ENCODE measurements at places on chromosomes 1 and 21.
A peak's percentile ranks its signal among the peaks of the same experiment; 100 is the strongest.

DNA sequence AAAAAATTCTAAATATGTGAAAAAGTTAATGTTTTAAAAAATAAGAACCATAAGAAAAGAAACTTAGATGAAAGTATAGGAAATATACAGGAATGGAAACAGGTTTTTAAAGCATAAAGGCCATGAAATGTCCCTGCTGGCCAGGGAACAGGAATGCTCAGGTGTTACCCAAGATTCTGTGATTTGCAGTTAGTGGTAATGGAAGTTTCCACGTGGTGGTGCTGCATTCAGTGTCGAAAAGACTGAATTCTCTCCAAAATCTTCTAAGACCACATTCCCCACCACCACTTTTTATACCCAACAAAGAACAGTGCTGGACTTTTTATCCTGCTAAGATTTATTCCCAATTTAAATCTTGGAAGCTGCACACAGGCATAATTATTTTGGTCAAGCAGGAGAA, 126.2 kb downstream of the PRRX1 start:
- DNase-seq = no peak

DNA sequence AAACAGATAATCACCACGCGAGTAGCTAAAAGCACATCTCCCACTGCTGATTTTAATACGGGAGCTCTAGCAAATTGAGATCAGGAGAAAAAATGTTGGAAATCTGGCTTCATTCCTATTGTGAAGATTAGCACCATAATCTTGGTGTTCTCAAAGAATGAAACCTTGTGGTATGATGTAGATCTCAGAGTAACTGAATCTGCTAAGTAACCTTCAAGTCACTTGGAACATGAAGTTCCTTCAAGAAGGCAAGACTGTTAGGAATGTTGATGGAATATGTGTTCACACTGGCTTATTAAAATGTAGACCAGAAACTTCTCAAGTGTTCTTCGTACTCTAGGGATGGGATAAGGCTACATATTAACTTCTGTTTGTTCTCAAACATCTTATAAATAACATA, 117.4 kb upstream of the CHRM3 start:
- DNase-seq = no peak

DNA sequence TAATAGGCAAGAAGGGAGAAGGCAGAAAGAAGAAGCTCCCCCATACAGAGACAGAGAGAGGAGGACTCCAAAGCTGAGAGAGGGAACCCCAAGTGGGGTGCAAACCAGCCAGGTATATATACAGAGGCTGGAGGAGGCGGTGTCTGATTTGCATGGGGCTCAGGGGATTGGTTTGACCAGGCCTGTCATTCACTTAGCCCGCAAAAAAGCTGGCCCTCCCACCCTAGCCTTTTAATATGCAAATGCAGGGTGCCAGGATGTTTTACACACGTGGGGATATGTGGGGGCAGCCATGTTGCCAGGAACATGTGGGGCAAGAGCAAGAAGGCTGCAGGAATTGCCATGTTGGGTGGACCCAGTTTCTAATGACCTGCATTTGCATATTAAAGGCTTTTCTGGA, 37.0 kb upstream of the TENT5B start:
- DNase-seq = no peak

DNA sequence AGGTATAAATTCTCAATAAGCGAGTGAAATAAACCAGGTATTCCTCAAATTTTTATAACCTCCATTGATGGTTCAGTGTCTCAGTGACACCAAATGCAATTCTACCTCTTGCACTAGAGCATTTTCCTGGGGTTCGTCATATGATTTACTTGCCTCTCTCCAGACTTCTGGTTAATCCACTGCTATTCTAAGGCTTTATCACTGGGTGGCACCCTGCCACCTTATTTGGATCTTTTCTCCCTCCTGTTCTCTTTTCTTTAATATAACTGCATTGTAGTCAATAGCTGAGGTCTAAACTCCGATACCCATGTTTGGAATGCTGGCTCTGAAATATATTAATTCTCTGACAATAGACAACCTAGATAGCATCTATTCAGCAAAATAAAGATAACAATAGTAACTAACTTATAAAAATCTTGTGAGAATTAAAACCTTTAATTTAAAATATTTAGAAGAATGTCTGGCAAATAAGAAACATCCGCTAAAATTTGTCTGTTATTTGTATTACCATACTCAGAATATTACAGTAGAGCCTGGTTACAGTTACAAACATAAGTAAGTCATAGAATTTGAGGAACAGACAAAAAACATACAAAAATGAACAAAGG, 436.4 kb downstream of the PLA2G4A start:
- no peak for DNase-seq

GRCh38 chr1:244075247-244075722, 24.2 kb downstream of the ZBTB18 start:
- DNase-seq = no peak

DNA sequence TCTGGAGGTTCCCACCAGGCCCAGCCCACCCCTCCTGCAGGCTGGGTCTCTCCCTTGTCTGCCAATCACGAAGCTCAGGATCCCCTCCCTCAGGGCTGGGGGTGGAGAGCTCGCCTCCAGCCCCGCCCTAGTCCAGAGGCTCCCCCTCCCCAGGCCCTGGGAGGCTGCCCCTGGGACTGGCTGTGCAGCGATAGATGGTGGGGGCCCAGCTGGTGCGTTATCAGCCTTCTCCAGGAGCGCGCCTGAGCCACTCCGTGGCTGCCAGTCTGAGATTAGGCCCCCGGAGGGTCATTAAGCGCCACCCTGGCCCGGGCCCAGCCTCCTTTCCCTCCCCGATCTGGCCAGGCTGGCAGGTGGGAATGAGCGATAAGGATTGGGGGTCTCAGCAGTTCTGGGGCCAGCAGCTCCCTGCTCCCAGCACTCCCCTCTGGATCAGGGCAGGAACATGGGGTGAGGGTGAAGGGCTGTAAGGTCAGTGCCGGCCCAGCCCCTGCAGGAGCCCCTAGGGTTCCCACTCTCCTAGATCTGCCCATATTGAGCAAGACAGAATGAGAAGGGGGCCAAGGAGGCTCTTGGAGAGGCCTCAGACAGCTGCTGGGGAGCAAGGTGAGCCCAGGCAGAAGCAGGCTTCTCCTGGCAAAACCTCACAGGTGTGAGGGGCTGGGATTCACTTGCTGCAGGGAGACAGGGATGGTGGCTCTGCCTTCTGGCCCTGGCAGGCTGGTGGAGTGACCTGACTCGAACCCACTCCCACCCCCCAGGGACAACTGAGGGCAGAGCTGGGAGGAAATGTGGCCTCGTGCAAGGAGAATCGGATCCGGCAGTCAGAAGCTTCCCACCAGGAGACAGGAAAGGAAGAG, 8.5 kb downstream of the PDZK1IP1 start:
- DNase-seq = no peak

- no peak for DNase-seq
Measured at GRCh38 chr1:23577056-23578004, 18.0 kb upstream of the ID3 start.

DNA sequence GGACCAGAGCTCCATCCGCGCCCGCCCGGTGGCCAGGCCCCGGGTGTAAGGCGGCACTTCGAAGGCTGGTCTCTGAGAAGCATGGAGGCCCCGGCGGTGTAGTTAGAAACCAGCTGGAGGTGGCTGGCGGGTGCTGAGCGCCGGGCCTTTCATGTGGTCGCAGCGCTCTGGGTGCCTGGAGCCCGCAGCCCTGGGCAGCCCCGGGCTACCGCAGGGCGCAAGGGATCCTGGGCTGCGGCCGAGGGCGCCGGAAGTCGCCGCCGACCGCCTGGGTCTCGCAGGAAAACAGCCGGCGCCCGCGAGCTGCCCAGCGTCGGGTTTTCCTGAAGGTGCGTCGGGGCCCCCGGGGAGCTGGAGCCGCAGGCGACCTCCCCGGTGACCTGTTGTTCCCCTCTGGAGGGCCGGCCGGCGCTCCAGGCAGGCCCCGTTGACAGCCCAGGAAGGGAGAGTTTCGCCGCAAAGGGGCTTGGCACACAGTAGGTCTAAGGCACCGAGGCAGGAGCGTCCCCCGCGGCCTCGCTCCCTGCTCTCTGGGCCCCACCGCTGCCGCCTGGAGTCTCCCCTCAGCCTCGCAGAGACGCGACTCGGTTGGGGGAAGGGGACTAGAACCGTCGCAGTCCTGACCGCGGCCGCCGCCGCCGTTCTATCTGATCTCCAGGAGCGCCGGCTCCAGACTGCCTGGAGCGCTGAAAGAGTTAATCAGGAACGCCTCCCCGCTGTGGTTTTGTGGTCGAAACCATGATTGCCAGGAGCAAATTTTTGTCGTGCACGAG, 2.7 kb downstream of the GRHL3 start:
- peak; percentile 45 for DNase-seq
